NCI-H1436 treated with DMSO at 0.1 percent for 48 hours (cell line): ENCODE measurements at places on chromosomes 5 and 9.

DNA sequence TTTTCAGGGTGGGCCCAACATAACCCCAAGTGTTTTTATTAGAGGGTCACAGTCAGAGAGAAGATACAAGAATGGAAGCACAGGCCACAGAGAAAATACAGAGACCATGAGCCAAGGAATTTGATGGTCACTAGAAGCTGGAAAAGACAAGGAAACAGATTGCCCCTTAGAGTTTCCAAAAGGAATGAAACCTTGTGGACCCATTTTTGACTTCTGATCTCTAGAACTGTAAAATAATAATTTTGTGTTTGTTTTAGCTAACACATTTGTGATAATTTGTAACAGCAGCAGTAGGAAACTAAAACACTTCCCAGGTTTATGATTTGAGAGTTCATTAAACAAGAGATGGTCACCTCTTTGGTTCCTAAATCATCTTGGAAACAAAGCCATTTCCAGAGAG, 21.8 kb downstream of the CDKN2A start:
- no peak for DNase-seq

DNA sequence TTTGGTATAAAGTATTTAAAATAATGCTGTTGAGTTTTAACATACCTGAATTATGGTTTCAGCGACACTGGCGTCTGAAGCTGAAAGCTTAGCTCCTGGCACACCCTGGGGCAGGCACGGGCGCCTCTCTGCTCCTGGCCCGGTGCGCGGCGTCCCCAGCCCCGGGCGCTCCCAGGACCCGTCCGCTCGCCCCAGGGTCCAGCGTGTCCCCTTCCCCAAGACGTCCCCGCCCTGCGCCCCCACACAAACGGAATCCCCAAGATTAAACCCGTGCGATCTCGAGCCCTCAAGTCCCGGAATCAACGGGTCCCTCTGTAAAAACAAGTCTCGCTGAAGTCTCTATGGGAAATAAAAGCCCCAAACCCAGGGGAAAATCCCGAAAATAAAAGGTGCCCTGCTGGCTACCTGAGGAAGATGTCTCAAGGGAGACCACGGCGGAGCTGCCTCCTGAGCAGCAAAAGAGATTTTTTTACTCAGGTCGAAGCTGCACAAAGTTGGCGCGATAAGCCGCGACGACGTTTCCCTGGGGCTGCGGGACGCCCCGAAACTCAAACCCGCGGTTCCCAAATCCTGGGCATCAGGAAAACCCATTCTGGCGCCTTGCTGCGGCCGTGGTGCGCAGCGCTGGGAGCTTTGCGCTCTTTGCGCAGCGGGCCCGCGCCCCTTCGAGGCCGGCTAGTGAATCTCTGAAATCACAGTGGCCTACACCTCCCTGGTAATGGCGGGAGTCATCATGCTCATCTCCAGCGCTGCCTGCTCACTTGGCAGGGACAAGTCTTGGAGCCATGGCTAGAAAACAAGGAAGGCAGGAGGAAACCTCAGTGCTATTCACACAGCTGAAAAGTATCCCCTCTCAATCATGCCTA, 6.3 kb upstream of the IFNA8 start:
- DNase-seq: no peak

GRCh38 chr5:151551985-151552384, 39.1 kb downstream of the FAT2 start:
- no peak for DNase-seq

DNA sequence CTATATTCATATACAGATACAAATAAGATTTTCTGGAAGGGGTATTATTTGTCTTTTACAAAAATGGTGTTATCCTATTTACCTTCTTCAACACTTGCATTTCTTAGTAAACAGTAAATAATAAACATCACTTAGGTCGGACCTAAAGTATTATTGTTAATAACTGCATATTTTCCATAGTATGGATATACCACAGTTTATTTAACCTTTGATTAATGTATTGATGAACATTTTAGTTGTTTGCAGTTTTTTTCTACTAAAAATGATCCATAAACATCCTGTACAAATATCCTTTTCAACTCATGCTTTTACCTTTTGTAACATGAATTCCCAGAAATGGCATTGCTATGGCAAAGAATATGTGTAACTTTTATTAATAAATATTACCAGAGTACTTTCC, 83.4 kb downstream of the NDUFAF2 start:
- DNase-seq: no peak

GRCh38 chr5:147853372-147853987, 22.0 kb upstream of the SPINK1 start:
- no peak for DNase-seq

DNA sequence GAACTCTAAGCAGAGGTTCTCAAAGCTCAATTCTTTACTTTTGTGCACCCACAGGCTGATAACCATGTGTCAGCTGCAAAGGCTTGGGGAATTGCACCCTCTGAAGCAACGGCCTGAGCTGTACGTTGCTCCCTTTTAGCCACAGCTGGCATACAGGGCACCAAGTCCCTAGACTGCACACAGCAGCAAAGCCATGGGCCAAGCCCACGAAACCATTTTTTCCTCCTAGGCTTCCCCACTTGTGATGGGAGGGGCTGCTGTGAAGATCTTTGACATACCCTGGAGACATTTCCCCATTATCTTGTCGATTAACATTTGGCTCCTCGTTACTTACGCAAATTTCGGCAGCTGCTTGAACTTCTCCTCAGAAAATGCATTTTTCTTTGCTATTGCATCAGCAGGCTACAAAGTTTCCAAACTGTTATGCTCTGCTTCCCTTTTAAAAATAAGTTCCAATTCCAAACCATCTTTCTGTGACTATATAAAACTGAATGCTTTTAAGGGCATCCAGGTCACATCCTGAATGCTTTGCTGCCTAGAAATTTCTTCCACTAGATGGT, 23.0 kb downstream of the KIAA0825 start:
- no peak for DNase-seq

GRCh38 chr5:133957591-133957990, 10.8 kb downstream of the C5orf15 start:
- no peak for DNase-seq

DNA sequence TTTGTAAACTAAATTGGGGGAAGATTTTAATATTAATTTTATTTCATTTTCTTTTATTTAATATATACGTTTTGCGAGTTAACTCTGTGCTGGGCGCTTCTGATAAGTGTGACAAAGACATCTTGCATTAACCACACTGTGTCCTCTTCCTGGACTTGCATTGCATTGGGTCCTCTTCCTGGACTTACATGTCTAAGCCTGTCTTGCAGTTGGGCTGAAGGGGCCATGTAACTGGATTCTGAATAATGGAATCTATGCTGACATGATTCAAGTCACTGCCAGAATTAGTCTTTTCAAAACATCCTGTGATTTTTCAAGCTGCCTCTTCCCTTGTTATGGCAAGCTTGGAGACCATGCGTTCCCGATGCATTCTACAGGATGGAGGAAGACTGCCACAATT, 122.6 kb downstream of the TRIM32 start:
- no peak for DNase-seq

DNA sequence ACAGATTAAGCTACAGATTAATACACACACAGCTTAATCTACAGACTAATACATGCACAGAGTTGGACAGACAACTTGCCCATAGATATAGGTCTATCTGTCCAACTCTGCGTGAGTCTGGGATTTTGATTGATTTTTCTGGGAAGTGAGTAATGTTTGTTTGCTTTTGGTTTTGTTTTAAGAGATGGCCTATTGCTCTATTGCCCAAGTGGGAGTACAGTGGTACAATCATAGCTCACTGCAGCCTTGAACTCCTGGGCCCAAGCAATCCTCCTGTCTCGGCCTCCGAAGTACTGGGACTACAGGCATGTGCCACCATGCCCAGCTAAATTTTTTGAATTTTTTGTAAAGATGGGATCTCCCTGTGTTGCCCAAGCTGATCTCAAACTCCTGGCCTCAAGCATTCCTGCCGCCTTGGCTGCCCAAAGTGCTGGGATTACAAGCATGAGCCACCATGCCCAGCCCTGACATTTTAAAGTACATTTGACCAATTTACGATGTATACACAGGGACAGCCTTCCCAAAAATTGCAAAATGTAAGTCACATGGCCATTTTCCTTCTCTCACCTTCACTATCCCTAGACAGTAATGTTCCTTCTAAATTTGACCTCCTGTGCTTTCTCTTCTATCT, 50.8 kb downstream of the PAPPA start:
- DNase-seq: no peak

DNA sequence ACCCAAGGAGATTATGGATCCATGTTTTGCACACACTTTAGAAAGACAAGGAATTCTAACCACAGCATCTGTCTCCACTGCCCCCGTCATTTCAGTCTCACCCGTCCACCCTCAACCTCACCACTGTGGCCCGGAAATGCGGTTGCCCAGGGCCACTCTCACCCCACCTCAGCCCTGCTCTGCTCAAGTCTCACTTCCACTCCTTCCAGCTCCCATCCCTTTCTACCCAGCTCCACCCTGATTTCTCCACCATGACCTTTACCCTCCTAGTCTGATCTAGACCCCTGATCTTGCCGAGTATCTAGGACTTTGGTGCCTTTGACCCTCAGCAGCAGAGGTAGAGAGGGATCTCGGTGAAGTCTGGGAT, 7.2 kb upstream of the KCNIP1 start:
- no peak for DNase-seq

DNA sequence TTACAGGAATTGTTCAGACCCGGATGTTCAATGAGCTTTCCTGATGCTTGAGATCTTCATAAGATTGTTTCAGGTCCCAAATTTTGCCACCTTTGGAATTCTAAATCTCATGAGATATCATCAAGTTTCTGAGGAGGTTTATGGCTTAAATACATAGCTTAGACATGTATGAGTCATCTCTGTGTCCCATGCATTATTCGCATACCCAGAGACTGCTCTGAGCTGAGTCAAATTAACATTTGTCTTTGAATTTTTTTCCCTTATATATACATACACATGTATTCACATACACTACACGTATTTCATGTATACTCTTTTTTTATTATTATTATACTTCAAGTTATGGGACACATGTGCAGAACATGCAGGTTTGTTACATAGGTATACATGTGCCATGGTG, 744.6 kb downstream of the BRINP1 start:
- no peak for DNase-seq

DNA sequence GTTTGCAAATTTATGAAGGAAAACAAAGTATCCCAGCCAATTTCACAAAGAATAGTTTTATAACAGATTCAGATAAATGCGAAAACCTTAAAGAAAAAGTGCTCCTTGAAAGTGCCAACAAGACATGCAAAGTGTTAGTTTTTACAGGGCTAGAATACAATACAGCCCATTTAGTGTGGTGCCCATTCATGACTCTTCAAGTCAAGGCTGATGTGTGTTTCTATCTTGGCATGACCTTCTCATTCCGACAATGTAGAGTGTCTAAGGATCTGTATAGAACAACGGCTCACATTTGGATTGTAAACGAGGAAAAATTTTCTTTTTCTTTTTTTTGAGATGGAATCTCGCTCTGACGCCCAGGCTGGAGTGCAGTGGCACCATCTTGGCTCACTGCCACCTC, 205.2 kb upstream of the SEMA6A start:
- DNase-seq: no peak

- peak; percentile 43 for DNase-seq
Observed at GRCh38 chr9:36328798-36329411, 70.7 kb upstream of the GNE start.

DNA sequence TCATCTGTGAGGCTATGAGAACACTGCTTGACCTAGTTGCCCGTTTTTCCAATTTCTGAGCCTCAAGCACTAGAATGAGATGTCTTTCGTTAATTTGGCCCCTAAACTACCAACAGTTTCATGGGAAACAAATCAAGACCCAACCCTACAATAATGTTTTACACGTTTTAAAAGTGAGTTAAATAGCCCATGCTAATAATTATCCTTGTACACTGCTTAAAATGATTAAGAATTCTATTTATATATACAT, 2.3 kb upstream of the NR3C1 start:
- no peak for DNase-seq

GRCh38 chr5:177538876-177539275, 15.5 kb downstream of the FAM193B start:
- DNase-seq: no peak

DNA sequence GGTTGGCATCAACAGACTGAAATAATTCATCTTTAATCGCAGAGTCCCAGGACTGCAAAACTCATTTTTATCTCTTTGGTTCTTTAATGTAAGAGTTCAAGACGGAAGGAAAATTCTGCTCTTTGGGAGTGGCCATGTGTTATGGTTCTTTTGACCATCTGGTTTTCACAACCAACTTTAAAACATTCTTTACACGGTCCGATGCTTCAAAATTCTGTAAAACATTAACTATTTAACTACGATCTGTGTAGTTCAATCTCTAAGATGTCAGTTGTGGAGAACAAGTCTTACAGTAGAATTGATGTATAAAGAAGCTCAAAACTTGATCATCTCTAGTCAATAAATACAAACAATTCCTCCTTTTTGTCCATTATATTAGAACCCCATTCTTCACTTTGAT, 83.0 kb downstream of the CMYA5 start:
- no peak for DNase-seq

DNA sequence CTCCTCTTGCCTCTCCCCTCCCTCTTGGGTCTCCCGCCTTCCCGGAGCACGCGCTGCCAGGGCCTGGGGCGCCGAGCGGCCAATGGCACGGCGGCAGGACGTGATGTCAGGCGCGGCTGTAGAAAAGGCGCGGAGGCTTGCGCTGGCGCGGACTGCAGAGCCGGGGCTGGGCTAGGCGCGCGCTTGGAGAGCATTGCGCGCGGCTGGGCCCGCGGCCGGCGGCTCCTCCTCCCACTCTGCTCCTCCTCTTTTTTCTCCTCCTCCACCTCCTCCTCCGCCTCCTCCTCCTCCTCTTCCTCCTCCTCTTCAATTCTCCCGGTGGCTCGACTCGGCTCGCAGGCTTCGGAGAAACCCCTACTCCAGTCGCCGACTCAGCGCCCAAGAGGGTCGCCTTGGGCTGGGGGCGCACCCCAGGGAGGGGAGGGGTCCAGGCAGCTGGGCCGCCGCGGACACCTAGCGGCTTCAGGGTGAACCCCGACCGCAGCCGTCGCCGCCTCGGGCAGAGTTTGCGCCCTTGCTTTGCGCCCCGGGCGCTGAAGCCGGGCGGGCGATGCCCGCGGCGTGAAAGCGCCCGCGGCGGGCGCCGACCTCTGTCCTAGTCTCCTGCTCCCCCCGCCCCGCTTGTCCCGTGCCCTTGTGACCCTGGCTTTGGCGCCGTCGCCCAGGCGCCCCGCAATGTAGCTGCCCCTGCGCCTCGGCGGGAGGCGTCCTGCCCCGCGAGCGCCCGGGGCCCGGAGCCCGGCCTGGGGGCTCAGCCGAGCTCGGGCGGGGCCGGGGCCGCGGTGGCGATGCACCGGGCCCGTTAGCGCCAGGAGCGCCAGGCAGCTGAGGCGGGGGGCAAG, at the start of gene LHX2:
Gene LHX2 (plus strand): TSS at position 309 of the 842 bp plus-strand sequence. CDS start 581 bp downstream, outside the sequence.
- peak; percentile 79 for DNase-seq

GRCh38 chr9:112601636-112602035, 115.0 kb downstream of the KIAA1958 start:
- no peak for DNase-seq

GRCh38 chr9:101027236-101027635, 1.3 kb upstream of the PLPPR1 start:
- no peak for DNase-seq
